ENCODE measurements at places on chromosomes 4 and X. TPM values are rescaled to one million over a fixed set of nuclear protein-coding genes. Genes with fewer than 3 reads are reported as not detected.

GCNA gene
- polyA plus RNA-seq = 0.41 TPM

TIMM8A gene
- polyA plus RNA-seq = 16.1 TPM

DNA sequence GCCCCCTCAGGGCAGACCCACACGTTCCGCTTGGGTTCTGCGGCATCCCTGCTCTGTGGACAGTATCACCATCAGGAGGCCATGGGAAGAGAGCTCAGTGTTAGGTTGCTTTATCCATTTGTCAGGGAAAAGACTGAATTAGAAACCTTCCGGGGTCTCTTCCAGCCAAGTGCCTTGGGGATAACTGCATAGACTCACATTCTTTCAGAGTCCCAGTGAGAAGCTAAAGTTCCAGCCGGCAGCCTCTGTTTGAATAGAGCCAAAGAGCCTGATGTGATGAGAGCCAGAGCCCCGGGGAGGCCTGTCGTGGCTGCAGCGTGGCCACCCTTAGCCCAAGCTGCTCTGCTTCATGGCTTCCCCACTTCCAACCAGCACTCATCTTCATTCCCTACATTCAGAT is 85.2 kb downstream of the FHDC1 start:
- no peak overlapping the region for H3K4me3 ChIP-seq
- H3K27ac ChIP-seq = no peak overlapping the region
- no peaks in the 10 kb centered on the region for H3K36me3 ChIP-seq
- peaks cover 3% of the 10 kb centered on the region for H3K4me1 ChIP-seq

- H3K27ac ChIP-seq = no peak overlapping the region
- no peak overlapping the region for H3K4me3 ChIP-seq
- no peaks in the 10 kb centered on the region for H3K36me3 ChIP-seq
- no peaks in the 10 kb centered on the region for H3K27me3 ChIP-seq
Observed at GRCh38 chr4:56619160-56619559, 61.9 kb downstream of the HOPX start.

DNA sequence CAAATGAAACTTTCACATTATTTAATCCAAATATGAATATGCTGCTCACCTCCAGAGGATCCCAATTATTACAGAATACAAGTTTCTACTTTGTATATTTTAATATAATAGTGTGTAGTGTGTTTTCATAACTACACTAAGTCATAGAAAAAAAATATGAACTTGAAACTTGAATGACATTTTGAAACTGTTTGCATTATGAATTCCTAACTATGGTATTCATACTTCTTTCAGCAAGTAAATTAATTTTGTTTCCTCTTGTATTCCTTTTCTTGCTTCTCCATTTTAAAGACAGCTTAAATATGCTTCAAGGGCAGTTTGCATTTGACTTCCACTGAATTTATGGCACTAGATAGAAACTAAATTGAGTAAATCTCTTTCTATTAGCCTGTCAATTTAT is 177.1 kb downstream of the BMPR1B start:
- H3K4me1 ChIP-seq = no peaks in the 10 kb centered on the region
- no peak for DNase-seq
- no peak overlapping the region for H3K27ac ChIP-seq
- no peaks in the 10 kb centered on the region for H3K36me3 ChIP-seq
- H3K4me3 ChIP-seq = no peak overlapping the region

All from H1 (cell line).